ENCODE measurements at places on chromosomes 12 and 14.

DNA sequence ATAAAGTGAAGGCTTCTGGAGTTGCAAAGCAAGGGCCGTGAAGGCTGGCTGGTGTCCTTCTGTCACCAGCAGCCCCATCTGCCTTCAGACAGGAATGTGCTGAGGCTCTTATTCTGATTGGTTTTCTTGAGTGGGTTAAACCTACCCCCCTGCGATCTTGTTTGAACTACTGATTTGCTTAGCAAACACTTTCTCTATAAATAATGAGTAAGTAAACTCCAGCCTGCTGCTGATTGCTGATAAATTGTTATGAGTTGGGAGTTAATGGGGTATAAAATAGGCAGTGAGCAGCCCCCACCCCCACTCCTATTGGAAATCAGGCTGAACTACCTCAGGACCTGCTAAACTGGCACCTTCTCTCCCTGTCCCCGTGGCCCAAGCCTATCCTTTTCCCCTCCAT, 146.1 kb upstream of the NOS1 start:
- no peak for DNase-seq

DNA sequence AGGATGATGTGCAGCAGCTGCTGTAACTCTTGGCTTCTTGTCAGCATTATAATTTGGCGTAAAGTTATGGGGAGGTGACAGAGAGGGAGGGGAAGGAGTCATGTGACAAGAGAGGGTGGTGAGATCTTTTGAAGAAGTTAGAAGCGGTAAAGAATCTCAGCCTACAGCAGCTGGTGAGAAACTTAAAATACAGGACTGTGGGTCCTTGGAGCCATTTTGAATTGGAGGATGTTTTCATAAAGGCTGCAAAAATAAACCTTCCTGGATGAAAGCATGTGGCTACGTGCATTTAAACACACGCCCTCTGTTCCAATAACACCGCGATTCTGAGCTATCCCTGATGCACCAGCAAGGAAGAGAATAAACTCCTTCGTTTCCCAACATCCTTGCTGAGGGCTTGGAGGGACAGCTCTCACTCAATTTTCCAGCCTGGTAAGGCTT, 133.7 kb downstream of the TMEM30B start:
- DNase-seq = no peak

DNA sequence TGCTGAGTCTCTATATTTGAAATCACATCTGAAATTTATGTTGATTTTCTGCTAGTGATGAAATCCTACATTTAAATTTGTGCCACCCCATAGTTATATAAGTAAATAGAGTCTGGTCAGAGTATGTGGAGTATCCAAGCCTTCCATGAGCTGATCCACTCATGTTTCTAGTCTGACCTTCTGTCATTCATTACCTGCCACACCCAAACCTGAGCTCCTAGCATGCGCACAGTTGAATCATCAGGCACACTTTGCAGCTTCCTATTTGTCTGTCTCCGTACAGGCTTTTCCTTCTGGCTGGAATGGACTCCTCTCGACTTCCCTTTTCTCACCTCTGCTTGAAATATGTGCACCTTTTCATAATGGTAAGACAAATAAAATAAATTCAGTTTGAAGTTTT, 45.3 kb upstream of the LRIG3 start:
- DNase-seq = no peak

DNA sequence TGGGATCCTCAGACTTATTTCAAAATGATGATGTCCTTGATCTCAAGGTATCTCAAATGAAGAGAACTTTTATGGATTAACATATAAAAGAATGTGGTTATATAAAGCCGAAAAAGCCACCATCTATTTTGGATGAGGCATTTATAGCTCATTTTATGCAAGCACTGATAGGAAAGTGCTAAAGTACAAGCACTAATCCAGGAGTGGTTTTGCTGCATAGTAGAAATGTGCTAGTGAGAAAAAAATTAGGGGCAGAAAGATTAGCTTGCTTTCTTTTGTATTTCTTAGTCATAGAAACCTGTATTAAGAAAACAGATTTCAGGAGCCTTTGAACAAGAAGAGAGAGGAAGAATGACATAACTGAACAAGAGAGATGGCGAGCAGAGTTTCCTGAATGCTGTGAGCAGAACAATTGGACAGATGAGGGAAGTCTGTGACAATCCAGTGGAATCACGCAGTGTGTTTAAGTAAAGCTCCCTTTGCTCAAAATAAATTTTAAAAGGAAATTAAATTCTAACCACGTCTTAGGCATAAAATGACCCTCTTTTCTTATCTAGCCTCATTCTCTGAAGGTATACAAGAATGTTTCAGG, 238.2 kb upstream of the NOVA1 start:
- DNase-seq = no peak

DNA sequence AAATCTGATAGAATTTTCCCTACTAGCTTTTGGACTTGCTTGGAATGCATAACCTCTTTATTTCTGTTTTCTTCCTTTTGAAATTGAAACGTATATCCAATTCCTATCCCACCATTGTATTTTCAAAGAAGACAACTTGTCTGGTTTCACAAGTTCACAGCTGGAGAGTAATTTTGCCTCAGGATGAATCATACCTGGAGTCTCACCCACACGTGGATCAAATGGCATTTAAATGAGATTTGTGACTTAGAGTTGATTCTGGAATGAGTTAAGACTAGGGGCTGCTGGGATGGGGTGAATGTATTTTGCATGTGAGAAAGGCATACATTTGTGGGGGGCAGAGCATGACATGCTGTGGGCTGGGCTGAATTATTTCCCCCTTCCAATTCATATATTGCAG, 516.5 kb upstream of the MGAT4C start:
- DNase-seq = no peak

DNA sequence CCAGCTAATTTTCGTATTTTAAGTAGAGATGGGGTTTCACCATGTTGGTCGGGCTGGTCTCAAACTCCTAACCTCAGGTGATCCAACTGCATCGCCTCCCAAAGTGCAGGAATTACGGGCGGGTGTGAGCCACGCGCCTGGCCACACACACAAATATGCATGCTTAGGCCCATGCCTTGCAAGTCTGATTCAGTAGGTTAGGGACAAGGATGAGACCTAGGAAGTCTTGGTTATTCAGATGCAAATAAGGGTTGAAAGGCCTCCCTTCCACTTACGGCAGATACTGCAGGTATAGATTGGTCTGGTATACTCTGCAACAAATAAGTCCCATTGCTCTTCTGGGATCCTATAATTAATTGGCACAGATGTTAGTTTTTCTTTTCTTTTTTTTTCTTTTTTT, 32.9 kb downstream of the TXNRD1 start:
- DNase-seq = no peak
